NCI-H1105 (cell line): ENCODE measurements at places on chromosomes 2 and 18.

- DNase-seq: no peak
These were observed 57.4 kb downstream of the ATIC start for GRCh38 chr2:215369181-215369760.

GRCh38 chr2:67137699-67138098 is 259.4 kb upstream of the ETAA1 start:
- DNase-seq: peak; percentile 76

GRCh38 chr2:236526455-236527158 is 43.0 kb upstream of the ACKR3 start:
- no peak for DNase-seq

- DNase-seq: no peak
These were observed 46.9 kb upstream of the RPL31 start for GRCh38 chr2:100955226-100955625.

- no peak for DNase-seq
These were observed 197.8 kb upstream of the SIX2 start for GRCh38 chr2:45207101-45207500.

GRCh38 chr2:128206245-128206644 is 112.4 kb downstream of the HS6ST1 start:
- DNase-seq: no peak

- peak; percentile 51 for DNase-seq
These were observed 85.3 kb downstream of the SPP2 start for GRCh38 chr2:234135750-234136221.

- DNase-seq: no peak
These were observed 510.0 kb upstream of the ZEB2 start for GRCh38 chr2:145029873-145030272.

DNA sequence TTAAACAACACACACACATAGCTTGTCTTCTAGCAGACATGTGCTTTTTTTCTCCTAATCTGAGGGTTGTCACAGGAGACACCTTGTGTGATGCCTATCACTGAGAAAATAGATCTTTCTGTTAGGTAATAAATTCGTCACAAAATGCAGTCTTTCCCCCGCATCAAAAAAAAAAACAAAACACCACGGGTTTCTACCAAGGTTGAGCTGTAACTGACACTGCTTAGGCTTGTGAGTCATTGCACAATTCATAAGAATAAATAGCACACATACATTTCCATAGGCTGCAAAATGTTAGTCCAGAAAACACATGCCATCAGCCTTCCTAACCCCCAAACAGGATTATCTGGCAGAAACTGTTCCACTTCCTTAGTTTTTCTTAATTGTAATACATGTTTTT is 6.5 kb downstream of the TMEM163 start:
- DNase-seq: no peak

DNA sequence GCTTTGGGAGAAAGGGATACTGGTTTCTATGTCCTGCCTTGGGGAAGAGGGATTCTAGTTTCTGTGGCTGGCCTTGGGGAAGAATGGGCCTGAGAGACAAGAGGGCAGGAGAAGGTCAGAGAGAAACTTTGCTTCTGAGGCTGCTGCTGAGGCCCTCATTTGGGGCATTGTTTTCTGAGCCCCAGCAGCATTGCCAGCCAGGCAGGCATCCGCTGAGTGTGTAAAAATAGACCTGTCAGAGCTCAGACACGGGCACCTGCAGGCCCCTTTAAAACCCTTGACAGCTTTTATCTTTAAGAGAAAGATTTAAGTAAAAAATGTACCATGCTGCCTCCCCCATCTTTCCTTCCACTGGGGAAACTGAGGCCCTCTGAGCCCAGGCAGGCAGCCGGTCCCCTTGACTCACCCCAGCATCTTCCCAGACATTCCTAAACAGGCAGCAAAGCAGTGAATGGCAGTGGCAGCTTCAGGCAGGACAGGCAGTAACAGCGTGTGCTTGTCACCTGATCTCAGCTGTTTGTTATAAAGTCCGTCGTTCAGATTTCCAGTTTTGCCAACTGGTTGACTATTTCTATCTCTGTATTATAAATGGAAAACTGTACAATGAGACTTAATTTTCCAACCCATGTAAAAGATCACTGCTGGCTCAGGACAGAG is 27.6 kb downstream of the MLPH start:
- no peak for DNase-seq

- no peak for DNase-seq
These were observed 234.3 kb downstream of the SEPTIN10 start for GRCh38 chr2:109379507-109379906.

- DNase-seq: no peak
These were observed 24.6 kb downstream of the GCG start for GRCh38 chr2:162127422-162127821.

- no peak for DNase-seq
These were observed 68.6 kb downstream of the CAB39 start for GRCh38 chr2:230781130-230781797.

DNA sequence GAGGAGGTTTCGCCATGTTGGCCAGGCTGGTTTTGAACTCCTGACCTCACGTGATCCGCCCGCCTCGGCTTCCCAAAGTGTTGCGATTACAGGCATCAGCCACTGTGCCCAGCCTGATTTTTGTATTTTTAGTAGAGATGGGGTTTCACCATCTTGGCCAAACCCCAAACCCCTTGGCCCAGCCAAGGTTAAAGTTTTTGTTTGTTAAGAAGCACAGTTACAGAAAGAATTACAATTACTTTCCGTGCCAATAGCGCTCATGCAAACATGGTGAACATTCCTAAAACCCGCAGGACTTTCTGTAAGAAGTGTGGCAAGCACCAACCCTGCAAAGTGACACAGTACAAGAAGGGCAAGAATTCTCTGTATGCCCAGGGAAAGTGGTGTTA is 26.1 kb downstream of the ITSN2 start:
- DNase-seq: no peak

GRCh38 chr2:129277585-129277981 is 701.9 kb upstream of the RAB6C start:
- peak; percentile 36 for DNase-seq

GRCh38 chr2:42663106-42663780 is 94.8 kb downstream of the MTA3 start:
- DNase-seq: peak; percentile 22

DNA sequence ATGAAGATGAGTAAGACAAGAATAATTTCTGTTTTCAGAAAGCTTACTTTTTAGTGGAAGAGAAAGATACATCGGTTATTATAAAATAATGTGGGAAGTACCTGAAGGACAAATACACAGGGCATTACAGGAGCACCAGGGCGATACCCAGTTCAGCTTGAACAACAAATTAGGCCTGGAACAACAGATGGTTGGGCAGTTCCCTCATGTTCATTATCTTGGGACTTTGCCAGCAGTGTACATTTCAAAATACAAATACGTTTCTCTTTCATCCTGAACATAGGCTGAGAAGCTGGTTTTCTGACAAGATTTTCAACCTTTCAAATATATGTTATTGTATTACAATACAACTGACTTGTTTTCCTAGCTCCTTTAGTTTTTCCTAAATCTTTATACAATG is 79.6 kb downstream of the TGIF1 start:
- DNase-seq: peak; percentile 34

DNA sequence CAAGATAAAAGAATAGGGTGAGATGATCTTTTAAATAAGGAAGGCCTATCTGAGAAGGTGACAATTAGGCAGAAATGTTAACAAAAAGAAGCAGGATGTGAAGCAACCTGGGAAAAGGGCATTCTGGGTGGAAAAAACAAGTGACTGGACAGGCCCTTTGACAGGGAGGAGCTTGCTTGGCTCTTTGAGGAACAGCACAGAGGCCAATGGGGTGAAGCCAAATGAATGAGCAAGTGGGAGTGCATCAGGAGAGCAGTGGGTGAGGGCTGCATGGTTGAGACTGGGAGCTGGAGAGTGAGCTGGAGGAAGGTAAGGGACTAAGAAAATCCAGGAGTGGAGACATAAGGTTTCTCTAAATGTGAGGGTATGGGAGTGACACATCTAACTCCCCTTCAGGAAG is 126.9 kb downstream of the TDRD15 start:
- no peak for DNase-seq

DNA sequence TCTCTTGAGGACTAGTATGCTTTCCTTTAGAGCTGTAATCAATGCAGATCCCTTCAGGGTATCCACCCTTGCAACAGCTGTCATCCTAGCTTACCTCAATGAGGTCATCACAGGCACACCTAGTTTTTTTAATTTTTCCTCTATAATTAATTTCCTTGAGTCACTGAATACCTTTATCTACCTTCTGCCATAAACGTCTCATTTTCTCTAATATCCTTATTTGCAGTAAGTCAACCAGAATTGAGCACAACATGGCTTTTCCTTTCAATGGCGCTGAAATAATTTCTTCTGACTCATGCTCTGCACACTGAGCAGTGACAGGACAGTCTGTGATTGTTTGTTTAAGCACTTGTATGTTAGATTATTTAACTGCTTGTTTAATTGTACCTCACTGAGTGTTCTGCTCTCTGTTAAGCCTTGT is 49.4 kb downstream of the ETAA1 start:
- DNase-seq: peak; percentile 21

GRCh38 chr2:60042023-60042422 is 511.4 kb downstream of the BCL11A start:
- no peak for DNase-seq

- no peak for DNase-seq
These were observed 41.1 kb downstream of the STK17B start for GRCh38 chr2:196130039-196130825.

GRCh38 chr18:49524349-49524748 is 37.3 kb upstream of the C18orf32 start:
- DNase-seq: no peak

DNA sequence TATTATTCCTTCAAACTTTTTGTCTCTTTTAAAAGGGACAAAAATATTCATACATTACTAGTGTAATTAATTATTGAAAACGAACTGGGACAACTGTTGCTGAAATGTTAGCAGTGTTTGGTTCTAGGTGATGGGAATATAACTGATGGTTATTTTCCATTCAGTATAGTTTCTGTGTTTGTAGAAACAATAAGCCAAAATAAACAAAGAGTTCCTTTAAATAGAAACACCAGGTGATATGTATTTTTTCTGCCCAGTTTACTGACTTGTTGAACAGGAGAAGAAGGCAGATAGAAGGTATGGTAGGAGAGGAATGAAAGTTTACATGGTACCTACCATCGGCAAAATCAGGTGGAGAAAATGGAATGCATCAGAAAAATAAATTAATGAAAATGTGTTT is 74.2 kb downstream of the LYPD6B start:
- DNase-seq: no peak

GRCh38 chr18:21741562-21742314 is 1.1 kb downstream of the MIB1 start:
- peak; percentile 44 for DNase-seq

GRCh38 chr2:196718419-196719109 is 79.0 kb downstream of the CCDC150 start:
- DNase-seq: no peak

GRCh38 chr2:191434072-191434471 is 188.9 kb downstream of the MYO1B start:
- DNase-seq: no peak

DNA sequence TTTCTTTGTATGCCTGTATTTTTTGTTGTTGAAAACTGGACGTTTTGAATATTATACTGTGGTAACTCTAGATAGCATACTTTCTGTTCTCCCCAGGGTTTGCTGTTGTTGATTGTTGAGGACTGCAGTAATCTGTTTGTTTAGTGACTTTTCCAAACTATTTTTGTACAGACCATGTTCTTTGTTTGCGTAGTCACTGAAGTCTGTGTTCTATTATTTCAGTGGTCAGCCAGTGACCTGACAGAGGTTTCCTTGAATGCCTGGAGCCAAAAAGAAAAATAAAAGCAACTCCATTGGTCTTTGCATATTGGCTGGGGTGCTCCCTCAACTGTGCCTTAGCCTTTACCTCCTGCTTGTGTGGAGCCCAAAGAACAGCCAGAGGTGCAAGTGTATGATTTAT is 42.7 kb upstream of the PHLPP1 start:
- no peak for DNase-seq

DNA sequence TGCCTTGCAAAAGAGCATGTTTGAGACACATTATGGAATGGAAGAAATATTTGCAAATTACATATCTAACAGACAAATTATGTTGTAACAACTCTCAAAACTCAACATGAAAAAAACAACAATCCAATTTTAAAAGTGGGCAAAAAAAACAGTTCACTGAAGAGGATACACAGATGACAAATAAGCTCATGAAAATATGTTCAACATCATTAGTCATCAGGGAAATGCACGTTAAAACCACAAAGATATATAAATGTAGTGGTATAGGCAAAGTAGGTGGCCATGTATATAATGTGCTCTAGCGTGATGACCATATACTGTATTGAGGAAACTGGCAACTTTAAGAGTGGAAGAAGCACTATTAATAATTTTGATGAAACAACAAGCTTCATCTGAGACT is 220.1 kb downstream of the IRS1 start:
- no peak for DNase-seq

DNA sequence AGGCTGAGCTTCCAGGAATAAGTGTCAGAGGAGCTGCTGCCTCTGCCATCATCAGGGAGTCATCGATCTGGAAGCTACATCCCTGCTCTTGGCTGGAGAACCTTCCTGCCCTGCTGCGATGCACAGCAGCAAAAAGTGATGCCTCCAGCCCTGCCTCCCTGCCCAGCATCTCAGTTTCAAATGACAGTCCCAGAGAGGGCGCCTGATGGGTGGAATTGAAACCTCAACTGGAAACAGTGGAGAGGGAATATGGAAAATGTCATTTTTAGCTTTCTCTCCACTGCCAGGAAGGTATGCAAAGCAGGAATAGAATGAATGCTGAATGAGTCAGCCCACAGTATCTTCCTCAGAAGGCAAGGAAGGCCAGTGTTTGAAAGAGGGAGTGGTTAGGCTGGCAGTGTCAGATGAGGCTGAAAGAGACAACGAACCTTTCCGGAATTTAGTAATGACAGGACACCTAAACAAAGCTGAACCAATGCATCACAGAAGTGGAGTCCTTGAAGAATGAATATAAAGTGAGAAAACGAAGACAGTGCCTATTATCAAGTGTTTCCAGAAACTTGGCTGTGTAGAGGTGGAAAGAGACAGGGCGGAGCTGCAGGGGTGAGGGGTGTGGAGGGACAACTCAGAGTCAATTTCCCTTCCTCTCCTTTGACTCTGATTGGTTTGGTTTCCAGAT is 153.9 kb upstream of the NDUFV2 start:
- DNase-seq: no peak

GRCh38 chr2:20972110-20972509 is 71.8 kb downstream of the APOB start:
- DNase-seq: no peak

DNA sequence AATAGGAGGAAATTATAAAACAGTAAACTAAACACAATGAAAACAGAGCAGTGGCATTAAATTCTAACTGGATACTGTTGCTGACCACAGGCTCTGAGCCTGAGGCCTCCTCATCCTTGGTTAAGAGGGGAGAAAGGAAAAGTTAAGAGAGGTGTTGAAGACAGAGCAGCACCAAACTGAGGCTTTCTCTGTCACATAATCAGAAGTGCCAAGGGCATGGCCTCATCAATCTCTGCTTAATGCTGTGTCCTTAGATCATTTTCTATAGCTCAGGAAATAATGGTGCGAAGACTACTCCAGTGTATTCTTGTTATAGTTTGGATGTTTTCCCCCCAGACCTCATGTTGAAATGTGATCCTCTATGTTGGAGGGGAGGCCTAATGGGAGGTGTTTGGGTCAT is 160.9 kb upstream of the SLC1A4 start:
- DNase-seq: no peak
